ENCODE measurements at places on chromosomes 11 and 22. TPM values are rescaled to one million over a fixed set of nuclear protein-coding genes. Genes with fewer than 3 reads are reported as not detected.
A peak's percentile ranks its signal among the peaks of the same experiment; 100 is the strongest.

TMEM184B gene
- 31.7 TPM for total RNA-seq

SHANK2 gene
- not detected for total RNA-seq

DNA sequence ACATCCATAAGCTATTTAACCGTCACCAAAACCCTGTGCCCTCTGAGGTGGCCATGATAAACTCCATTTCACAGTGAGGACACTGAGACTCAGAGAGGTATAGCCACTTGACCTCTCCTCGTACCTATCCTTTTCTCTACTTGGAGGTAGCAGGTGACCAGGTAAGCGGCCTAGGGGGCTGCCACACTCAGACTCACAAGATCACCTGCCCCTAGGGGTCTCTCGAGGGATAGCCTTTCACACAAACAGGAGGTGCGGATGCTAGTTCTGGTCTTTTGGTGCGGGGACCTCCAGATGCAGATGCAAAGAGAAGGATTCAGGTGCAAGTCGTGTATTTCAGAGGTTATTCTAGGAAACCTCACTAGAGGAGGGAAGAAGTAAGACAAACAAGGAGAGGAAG, 14.6 kb downstream of the MS4A18 start:
- H3K27ac ChIP-seq, result no peak overlapping the region
- H3K4me3 ChIP-seq, result no peak overlapping the region
- H3K27me3 ChIP-seq, result no peaks in the 10 kb centered on the region
- no peak for DNase-seq
- H3K36me3 ChIP-seq, result no peaks in the 10 kb centered on the region

DNA sequence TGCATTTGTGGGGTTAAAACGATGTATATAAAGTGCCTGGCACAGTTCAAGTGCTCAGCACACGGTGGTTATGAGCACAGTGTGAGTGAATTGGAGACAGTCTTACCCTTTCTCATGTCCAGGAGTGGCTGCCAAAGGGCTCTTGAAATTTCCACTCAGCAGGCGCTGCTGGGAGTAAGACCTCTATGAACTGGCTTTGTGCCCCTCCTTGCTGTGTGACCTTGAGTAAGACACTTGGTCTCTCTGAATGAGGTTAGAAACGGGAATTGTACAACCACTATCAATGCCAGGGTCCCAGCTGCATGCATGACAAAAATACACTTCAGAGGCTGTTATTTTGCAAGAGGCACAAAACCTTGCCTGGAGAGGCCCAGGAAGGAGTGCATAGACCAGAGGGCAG, 86.6 kb downstream of the TSPAN18 start:
- H3K36me3 ChIP-seq, result no peaks in the 10 kb centered on the region
- no peak for DNase-seq
- H3K4me1 ChIP-seq, result no peaks in the 10 kb centered on the region
- H3K27me3 ChIP-seq, result no peaks in the 10 kb centered on the region
- no peak overlapping the region for H3K4me3 ChIP-seq

DNA sequence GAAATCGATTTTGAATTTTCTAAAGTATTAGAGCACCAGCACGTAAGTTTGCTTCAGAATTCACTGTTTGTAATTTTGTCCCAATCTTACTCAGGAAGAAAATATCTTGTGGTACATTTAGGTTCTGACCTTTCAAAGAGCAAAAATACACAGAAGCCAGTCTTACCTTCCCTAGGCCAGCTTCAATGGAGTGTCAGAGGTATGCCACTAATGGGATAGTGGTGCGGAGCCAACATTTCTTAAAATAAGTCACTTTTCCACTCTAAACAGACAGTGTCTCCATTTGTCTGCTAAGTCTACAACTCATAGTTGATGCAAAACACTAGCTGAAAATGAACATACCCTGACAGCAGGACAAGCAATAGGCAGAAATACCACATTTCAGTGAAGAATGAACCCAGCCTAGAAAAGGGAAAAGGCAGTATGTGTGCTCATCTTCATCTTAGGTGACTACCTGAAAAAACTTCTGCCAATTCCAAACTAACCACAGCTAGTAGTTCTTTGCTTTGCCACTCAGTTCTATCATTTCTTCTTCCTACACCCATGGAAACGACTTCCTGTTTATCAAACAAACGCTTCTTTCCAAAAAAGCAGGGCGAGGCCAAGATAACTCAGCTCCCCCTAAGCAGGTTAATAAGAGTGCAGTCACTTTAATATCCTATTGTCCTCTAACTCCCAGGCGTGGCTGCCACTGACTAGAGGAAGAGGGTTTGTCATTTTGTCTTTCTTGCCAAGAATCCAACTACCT, 94.0 kb upstream of the APOA1 start:
- H3K36me3 ChIP-seq, result no peaks in the 10 kb centered on the region
- peak; percentile 80 for DNase-seq
- no peaks in the 10 kb centered on the region for H3K27me3 ChIP-seq
- peak overlapping the region; percentile 38 for H3K4me3 ChIP-seq
- peak overlapping the region; percentile 84 for H3K27ac ChIP-seq
- peaks cover 75% of the 10 kb centered on the region for H3K4me1 ChIP-seq

DNA sequence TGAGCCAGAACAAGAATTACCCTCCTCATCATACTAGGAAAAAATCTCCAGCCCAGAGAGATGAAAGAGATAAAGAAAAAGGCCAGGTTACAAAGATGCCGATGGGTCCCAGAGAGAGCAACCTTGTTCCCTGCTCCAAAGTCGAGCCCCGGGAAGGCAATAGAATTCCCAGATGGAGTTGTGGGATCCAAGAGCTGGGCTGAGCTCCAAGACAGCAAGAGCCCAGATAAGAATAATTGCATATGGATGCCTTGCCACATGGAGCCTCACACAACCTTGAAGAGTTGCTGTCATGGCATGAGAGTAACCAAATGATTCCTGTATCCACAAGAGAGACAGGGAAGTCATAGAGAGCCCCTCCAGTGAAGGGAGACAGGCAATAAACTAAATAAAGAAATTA, 30.9 kb downstream of the IL10RA start:
- DNase-seq, result no peak
- H3K4me3 ChIP-seq, result no peak overlapping the region
- H3K4me1 ChIP-seq, result peaks cover 52% of the 10 kb centered on the region
- no peaks in the 10 kb centered on the region for H3K36me3 ChIP-seq
- no peaks in the 10 kb centered on the region for H3K27me3 ChIP-seq
- H3K27ac ChIP-seq, result no peak overlapping the region

All from CD8-positive, alpha-beta memory T cell (primary cell).